ENCODE measurements at places on chromosomes 7 and 10.

GRCh38 chr7:33981226-33981625, 75.9 kb downstream of the BMPER start:
- no peak for ATAC-seq

GRCh38 chr7:47685712-47686376, 103.9 kb upstream of the TNS3 start:
- no peak for ATAC-seq

GRCh38 chr10:99395750-99396445, 34.5 kb downstream of the GOT1 start:
- no peak for ATAC-seq

- ATAC-seq, result no peak
Measured at GRCh38 chr7:129924602-129925001, 28.2 kb downstream of the UBE2H start.

DNA sequence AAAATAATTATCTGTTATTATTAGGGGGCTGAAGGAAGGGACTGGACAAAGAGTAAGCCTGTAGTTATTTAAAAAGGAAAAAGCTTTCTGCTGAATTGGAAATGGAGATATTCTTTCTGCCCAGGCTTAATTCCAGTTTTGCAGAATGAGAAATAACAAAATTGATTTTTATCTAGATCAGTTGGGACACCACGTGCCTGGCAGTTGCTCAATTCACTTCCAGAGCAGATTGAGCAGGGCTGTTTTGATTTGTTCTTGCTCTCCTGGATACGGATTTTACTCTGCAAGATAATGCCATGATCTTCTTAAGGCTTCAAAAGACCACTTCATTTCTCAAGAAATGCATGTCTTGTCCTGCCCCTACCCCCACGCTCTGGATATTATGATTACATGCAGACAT, 524.3 kb downstream of the TCERG1L start:
- ATAC-seq, result no peak

- ATAC-seq, result no peak
Measured at GRCh38 chr10:11757454-11757820, 15.3 kb downstream of the ECHDC3 start.

DNA sequence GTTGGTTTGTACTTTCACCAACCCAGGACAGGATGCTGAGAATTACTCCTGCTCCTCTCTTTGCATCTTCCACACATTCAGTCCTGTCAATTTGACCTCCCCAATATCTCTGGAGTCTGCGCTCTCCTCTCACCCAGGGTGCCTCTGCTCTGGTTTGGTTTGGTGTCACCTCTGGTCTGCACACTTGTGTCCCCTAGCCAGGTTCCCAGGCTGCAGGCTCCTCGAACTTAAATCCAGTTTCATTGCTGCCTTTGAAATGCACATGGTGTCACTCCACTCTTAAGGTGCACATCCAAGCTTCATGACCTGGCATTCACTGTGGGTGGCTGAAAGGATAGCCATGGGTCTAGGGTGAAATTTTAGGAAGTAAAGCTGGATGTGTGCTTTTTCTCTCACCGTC, 271.6 kb downstream of the RPS24 start:
- no peak for ATAC-seq

- no peak for ATAC-seq
Measured at GRCh38 chr7:151508991-151509390, 10.7 kb downstream of the RHEB start.

DNA sequence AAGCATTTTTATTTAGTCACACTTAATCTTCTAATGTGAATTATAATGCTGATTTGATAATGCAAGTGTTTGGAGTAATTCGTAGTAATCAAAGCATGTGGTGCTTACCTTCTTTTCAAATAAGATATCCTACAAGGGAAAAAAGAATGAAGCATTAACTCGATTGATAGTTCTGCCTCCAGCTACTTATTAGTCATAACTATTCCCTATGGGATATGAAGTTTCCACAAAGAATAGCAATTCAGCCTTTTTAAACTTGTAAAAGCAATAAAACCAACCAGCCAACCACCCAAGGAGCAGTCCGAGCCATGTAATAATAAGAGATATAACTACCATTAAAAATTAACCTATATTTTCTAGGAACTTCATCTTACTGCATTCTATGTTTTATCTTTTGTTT, 11.6 kb downstream of the COL28A1 start:
- no peak for ATAC-seq

DNA sequence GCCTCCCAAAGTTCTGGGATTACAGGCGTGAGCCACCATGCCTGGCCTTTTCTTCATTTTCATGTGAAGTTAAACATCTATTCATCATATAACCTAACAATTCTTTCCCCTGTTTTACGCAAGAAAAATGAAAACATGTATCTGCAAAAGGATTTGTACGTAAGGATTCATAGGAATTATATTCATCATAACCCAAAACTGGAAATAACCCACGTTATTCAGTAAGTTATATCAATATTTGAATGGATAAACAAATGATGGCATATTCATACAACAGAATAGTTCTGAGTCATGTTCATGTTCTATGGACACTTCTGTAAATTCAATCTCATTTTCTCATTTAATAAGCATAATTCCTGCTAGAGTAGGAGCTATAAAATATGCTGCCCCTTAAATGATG, 35.2 kb upstream of the CAV2 start:
- no peak for ATAC-seq

- ATAC-seq, result no peak
Measured at GRCh38 chr10:20254078-20254477, 437.8 kb downstream of the PLXDC2 start.

- ATAC-seq, result no peak
Measured at GRCh38 chr10:44939691-44940401, 19.8 kb upstream of the RASSF4 start.

GRCh38 chr7:29995652-29996051, 6.1 kb upstream of the SCRN1 start:
- no peak for ATAC-seq

- no peak for ATAC-seq
Measured at GRCh38 chr10:17780727-17781126, 28.4 kb upstream of the MRC1 start.

DNA sequence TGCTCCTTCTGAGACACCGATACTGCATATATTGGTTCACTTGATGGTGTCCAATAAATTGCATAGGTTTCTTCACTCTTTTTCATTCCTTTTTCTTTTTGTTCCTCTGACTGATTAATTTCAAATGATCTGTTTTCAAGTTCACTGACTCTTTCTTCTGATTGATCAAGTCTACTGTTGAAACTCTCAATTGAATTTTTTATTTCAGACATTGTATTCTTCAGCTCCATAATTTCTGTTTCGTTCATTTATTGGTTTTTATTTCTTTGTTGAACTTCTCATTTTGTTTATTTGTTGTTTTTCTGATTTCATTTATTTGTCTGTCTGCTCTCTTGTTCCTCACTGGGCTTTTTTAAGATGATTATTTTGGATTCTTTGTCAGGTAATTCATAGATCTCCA, 13.6 kb downstream of the CASP7 start:
- ATAC-seq, result no peak

DNA sequence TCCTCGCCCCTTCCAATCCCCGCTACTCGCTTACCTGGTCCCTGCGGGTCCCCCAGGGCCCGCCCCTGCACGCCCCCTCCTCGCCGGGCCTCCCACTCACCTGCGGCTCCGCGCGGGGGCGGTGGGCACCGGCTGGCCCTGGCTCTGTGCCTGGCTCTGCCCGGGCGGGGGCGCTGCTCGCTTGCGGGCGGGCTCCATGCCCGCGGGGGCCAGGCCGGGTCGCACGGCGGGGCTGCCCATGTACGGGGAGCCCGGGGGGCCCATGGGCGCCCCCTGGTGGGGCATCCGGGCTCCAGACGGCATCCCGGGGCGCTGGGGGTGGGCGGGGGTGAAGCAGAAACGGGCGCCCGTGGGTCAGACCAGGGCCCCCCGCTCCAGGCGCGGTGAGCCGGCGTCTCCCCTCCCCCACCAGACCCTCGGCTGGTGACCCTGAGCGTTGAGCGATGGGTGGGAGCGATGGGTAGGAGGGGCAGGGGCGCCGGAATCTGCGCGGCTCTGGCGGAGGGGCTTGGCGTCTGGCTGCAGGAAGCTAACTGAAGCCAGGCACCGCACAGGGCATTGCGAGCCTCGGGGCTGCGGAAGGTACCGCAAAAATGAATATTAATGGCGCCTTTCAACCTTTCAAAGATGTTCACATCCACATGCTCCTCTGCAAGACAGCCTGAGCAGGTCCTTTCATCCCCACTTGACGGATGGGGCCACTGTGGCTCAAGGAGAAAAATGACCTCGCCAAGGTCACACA, 3.0 kb downstream of the SMARCD3 start:
- ATAC-seq, result peak; percentile 64

DNA sequence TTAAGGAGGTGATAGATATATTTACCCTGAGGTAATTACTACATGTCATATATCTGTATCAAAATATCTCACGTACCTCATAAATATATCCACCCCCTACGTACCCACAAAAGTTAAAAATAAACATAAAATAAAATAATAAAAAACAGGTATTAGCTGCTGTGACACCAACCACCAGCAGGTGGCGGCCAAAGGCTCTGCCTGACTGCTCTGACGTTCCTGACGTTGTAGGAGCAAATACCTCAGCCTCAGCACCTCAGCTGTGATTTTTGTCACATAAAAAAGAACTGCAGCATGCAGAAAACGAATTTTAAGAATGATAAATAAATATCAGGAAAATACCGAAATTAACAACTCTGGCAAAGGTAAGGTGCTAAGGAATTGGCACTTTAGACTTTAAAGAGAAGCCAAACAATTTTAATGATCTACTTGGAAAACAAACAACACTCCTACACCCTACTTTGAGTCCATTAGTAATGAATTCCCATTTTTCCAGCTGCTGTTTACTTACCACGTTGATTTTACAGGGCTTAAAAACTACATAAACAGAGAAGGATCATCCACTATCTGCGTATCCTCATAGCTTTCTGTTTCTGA, 125.4 kb upstream of the TARP start:
- ATAC-seq, result no peak

DNA sequence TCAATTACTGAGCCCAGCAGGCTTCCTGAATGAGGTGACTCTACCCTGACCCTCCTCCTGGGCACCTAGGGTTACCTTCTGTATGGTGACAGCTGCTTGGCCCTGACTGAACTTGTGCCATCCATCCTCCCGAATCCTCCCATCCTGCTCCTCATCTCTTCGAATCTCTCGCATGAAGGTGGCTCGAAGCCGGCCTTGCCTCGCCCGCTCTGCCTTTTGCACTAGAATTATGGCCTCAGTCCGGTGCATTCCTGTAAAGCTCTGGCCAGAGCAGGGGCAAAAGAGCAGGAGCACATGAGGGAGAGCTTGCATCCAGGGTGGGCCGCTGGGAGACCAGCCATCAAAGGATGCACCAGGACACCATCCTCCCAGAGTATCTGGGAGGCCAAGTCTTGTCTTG, 7.5 kb downstream of the H2BK1 start:
- ATAC-seq, result no peak

DNA sequence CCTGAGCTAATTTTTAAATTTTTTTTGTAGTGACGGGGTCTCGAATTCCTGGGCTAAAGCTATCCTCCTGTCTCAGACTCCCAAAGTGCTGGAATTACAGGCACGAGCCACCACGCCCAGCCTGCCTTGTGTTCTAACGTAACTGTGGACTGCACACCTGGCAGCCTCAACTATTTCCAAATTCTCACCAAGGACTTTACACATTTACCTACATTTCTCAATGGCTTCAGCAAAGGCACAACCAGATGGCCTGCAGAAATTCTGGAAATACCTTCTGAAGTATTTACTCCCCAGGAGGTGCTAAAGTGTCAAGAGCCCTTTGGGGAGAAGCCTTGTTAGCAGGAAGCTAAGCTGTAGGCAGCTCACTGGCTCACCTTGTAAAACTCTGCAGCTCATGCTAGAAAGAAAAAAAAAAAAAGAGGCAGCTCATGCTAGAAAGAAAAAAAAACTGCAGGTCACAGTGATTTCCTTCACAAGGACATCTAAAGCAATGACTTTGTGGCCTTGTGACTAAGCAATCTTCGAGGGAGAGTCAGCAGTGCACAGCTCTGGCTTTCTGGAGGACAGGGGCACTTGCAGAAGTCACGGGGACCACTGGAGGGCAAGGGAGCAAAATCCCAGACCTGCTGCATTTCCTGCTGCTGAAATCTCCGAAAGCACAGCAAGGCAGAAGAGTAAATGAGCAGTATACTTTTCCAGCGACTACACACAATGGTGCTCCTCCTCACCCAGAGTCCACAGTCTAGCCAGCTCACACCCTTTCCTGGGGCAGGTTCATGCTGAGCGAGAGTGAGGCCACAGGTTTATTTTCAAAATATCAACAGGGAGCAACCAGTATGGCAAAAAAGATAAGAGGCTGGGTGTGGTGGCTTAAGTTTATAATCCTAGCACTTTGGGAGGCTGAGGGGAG, 40.4 kb downstream of the BAIAP2L1 start:
- no peak for ATAC-seq

- no peak for ATAC-seq
Measured at GRCh38 chr10:32790483-32790882, 167.5 kb downstream of the ITGB1 start.

GRCh38 chr10:47118326-47118725, 181.7 kb upstream of the GDF10 start:
- ATAC-seq, result no peak

DNA sequence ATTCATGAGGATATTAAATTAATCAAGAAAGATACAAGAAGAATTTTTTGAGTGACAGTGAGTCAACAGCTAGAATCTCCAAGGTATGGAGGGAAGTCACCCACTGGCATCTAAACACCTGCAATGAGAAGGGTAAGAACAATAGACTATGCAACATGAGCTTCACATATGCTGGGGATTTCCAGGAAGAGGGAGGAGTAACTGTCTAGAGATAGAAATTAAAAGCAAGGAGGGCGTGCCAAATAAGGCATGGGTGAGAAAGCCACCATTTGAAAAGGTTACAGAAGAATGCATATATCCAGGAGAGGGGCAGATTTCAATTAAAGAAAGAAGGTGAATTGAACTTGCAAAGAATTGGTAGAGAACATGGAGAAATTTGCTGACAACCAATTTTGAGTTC, 365.7 kb downstream of the GPR37 start:
- ATAC-seq, result no peak

DNA sequence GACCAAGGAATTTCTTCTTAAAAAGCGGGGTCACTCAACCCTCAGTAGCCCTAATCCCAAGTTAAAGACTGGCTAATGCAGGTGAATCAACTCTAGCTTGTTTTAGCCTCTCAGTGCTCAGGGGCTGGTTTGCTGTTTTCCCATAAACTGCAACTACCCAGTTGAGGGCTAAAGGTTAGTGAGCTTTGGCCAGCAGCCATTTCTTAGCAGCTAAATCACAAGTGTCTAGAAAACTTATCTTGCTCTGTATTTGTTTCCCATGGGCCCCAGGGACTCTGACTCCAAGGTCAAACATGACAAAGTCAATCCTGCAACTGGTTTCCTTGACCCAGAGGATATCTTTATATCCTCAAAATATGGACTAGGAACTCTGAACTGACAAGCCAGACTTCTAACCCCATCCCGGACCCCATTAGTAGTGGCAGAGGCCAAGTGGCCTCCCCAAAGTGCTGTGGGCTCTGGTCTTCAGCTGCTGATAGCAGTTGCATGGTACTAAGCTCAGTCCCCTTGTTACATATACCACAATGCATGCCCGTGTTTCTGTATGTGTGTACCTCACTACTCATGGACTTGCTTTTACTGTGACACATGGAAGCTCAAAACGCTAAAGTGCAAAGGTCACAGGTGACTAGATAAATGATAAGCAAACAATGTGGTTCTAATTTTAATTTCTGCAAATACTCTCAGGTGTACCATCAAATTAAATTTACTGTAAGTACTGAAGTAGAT, 793.0 kb upstream of the IGFBP3 start:
- ATAC-seq, result no peak

Measured in activated T-helper 17 cell treated with anti-CD3 and anti-CD28 coated beads, Interleukin-2, amount 50 U/mL, for 72 hours (primary cell).